ENCODE measurements at places on chromosomes 1 and 21.

- H3K27me3 ChIP-seq: no peaks in the 10 kb centered on the region
- no peak for DNase-seq
- H3K27ac ChIP-seq: no peak overlapping the region
- H3K4me3 ChIP-seq: no peak overlapping the region
- no peaks in the 10 kb centered on the region for H3K36me3 ChIP-seq
These were observed 7.9 kb upstream of the PHGDH start for GRCh38 chr1:119703666-119704450.

GRCh38 chr1:212368073-212368484 lies 46.6 kb downstream of the PACC1 start:
- H3K36me3 ChIP-seq: peaks cover 8% of the 10 kb centered on the region
- H3K27ac ChIP-seq: no peak overlapping the region
- H3K27me3 ChIP-seq: no peaks in the 10 kb centered on the region
- DNase-seq: peak; percentile 55
- no peaks in the 10 kb centered on the region for H3K4me1 ChIP-seq

DNA sequence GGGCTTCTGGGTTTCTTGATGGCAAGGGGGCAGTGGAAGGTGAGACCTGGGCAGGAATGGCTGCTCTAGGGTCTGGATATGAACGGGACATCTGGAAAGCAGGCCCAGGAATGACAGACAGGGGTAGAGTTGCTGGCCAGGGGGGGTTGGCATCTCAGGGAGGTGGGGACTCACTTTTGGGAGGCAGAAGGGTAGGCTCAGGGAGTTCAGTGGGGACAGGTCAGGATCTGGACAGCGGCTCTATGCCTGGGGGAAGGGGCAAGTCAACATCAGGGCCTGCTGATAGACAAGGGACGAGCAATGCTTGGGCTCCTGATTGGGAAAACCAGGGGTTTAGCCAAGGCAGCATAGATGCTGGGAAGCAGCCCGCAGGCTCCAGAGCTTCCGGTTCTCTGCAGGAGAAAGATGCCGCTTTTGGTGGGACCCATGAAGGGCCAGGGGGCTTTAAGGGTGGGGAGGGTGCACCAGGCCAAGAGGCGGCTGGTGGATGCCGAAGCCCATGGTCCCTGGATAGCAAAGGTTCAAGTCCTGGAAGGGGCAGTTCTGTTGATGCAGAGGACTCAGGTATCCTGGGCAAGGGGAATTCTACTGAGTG lies 21.9 kb downstream of the IGFN1 start:
- H3K36me3 ChIP-seq: no peaks in the 10 kb centered on the region
- H3K27me3 ChIP-seq: no peaks in the 10 kb centered on the region
- H3K27ac ChIP-seq: no peak overlapping the region

DNA sequence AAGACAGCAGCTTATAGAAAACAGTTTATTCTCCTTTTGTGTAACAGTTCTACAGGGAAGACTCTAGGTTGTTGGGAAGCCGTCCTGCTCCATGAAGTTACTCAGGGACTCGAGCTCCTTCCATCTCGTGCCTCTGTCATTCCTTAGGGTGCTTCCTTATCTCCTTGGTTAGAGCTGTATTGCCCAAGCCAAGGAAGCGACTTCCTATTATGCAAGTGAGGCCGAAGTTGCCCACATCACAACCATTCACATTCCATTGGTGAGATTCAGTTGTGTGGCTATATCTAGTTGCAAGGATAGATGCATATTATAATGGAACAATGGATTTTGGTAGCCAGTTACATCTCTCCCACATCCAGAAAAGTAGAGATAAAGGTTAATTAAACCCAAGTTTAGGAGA lies 9.0 kb downstream of the GSTM5 start:
- H3K27ac ChIP-seq: no peak overlapping the region
- no peaks in the 10 kb centered on the region for H3K36me3 ChIP-seq
- H3K4me1 ChIP-seq: peaks cover 20% of the 10 kb centered on the region
- no peak for DNase-seq
- no peak overlapping the region for H3K4me3 ChIP-seq

DNA sequence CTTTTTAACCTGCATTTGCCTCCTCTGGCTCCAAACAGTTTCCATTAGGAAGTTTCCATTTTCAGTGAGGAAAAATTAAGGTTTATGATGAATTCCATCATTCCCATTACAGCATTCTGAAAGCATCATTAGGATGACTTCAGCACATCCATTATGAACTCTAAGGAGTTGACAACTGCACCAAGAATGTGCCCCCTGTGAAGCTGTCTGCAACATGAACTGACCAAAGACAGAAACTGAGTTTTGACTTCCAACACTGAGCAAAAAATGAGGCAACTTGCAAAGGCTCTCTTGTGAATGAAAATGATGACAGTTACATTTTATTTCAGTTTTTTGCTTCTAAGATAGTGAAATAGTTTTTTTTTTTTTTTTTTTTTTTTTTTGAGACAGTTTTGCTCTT lies 18.3 kb upstream of the KCNE1 start:
- H3K27me3 ChIP-seq: no peaks in the 10 kb centered on the region
- no peak overlapping the region for H3K4me3 ChIP-seq
- peaks cover 47% of the 10 kb centered on the region for H3K4me1 ChIP-seq
- no peak for DNase-seq
- 0 out of 2 replicates have a peak overlapping the region, but pooled peaks have one; percentile 16 for H3K27ac ChIP-seq

- no peak overlapping the region for H3K4me3 ChIP-seq
- no peak for DNase-seq
- no peaks in the 10 kb centered on the region for H3K27me3 ChIP-seq
- no peaks in the 10 kb centered on the region for H3K36me3 ChIP-seq
- peak overlapping the region; percentile 50 for H3K27ac ChIP-seq
- H3K4me1 ChIP-seq: peaks cover 36% of the 10 kb centered on the region
These were observed 30.4 kb downstream of the ARID4B start for GRCh38 chr1:235297579-235297978.

DNA sequence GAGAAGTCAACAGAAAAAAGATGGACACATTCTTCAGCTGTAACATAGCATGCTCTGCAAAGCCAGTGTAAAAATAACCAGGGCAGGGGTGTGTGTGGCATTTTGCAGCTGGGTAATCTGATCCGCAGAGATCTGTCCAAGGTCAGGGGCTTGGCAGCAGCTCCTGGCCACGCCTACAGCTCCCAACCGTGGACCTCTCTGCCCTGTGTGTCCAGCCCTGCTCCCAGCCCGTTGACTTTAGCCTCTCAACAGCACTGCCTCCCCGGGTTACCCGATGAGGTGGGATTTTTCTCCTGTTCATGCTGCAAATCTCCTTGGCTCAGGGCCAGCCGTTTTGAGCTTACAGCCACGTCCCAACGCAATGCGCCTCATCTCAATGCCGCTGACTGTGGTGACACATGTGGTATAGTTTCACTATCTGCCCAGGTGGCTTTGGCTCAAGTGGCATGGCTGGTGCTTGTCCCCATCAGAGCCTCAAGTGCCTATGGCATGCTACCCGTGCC lies 68.1 kb downstream of the VWA5B1 start:
- DNase-seq: peak; percentile 63
- no peak overlapping the region for H3K27ac ChIP-seq
- no peaks in the 10 kb centered on the region for H3K36me3 ChIP-seq
- H3K27me3 ChIP-seq: no peaks in the 10 kb centered on the region

DNA sequence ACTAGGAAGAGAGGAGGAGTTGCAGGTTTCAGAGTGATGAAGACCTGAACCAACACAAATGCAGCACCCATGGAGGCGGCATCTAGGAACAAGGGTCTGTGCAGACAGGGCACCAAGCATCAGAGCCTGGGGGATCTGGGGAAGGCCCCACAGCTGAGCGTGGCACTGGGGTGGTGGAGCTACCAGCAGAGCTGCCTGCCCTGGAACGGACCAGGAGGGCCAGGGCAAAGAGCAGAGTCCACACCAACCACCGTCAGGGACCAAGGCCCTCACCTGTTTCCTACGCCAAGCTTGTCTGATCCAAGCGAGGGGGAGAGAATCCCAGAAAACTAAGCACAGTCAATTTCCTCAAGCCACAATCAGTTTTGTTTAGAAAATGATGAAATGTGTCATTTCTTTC lies 79.0 kb upstream of the SYT6 start:
- no peak for DNase-seq
- no peak overlapping the region for H3K27ac ChIP-seq
- H3K4me3 ChIP-seq: no peak overlapping the region
- no peaks in the 10 kb centered on the region for H3K36me3 ChIP-seq
- peaks cover 4% of the 10 kb centered on the region for H3K27me3 ChIP-seq

GRCh38 chr1:227798078-227798802 lies 17.2 kb upstream of the PRSS38 start:
- no peak overlapping the region for H3K4me3 ChIP-seq
- H3K4me1 ChIP-seq: peaks cover 17% of the 10 kb centered on the region
- no peaks in the 10 kb centered on the region for H3K36me3 ChIP-seq
- H3K27me3 ChIP-seq: no peaks in the 10 kb centered on the region

DNA sequence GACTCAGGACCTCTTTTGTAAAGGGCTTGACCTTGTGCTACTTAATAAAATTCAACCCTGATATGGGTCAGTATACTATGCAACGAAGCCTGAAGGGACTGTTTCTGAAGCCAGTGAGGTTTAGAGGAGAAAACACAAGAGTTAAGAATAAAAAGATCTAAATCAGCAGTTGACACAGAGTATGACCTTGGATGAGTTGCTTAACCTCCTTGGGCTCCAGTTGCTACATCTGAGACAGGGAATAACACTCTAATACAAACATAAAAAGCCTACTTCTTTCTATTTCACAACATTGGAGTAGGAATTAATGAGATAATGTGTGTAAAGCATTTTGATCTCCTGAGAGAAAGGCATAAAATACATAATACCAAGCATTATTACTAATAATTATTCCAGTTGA lies 882.4 kb upstream of the ADGRL2 start:
- no peaks in the 10 kb centered on the region for H3K36me3 ChIP-seq
- no peak for DNase-seq
- H3K4me1 ChIP-seq: no peaks in the 10 kb centered on the region
- H3K27ac ChIP-seq: no peak overlapping the region

- H3K4me3 ChIP-seq: no peak overlapping the region
- peaks cover 40% of the 10 kb centered on the region for H3K36me3 ChIP-seq
- DNase-seq: no peak
- no peak overlapping the region for H3K27ac ChIP-seq
These were observed 49.2 kb downstream of the KYAT3 start for GRCh38 chr1:88943241-88943640.

DNA sequence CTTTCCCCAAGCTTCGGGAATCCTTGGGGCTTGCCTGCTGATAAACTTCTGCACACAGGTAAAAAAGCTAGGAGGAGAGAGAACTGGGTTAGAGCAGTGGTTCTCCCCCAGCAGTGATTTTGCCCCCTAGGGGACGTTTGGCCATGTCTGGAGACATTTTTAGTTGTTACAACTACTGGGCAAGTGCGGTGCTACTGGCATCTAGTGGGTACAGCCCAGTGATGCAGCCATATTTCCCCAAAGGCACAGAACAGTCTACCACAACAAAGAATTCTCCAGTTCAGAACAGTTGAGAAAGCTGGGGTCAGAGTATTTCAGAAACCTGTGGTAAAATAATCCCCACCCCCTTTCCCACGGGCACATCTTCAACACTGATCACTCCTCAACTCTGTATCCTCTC lies 41.3 kb downstream of the LRRC71 start:
- no peak for DNase-seq
- H3K36me3 ChIP-seq: peaks cover 66% of the 10 kb centered on the region
- no peaks in the 10 kb centered on the region for H3K27me3 ChIP-seq
- no peak overlapping the region for H3K4me3 ChIP-seq
- H3K27ac ChIP-seq: no peak overlapping the region
- no peaks in the 10 kb centered on the region for H3K4me1 ChIP-seq

DNA sequence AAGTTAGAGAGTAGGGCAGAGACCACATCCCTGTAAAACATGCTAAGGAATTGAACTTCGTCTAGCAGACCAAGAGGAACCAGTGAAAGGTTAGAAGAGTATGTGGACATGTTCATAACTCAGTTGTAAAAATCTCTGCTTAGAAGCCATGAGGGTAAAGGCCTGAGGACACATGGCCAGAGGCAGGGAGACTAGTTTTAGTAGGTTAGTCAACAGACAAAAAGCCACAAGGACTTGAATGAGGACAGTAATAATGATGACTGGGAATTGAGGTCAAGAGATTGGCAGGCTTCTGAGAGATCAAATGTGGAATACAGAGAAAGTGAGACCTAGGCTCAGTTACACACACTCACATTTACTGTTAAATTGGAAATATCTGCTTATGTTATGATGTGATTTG lies 205.5 kb upstream of the HOOK1 start:
- H3K36me3 ChIP-seq: no peaks in the 10 kb centered on the region
- no peak overlapping the region for H3K4me3 ChIP-seq
- peaks cover 15% of the 10 kb centered on the region for H3K4me1 ChIP-seq
- no peak overlapping the region for H3K27ac ChIP-seq
- DNase-seq: no peak

DNA sequence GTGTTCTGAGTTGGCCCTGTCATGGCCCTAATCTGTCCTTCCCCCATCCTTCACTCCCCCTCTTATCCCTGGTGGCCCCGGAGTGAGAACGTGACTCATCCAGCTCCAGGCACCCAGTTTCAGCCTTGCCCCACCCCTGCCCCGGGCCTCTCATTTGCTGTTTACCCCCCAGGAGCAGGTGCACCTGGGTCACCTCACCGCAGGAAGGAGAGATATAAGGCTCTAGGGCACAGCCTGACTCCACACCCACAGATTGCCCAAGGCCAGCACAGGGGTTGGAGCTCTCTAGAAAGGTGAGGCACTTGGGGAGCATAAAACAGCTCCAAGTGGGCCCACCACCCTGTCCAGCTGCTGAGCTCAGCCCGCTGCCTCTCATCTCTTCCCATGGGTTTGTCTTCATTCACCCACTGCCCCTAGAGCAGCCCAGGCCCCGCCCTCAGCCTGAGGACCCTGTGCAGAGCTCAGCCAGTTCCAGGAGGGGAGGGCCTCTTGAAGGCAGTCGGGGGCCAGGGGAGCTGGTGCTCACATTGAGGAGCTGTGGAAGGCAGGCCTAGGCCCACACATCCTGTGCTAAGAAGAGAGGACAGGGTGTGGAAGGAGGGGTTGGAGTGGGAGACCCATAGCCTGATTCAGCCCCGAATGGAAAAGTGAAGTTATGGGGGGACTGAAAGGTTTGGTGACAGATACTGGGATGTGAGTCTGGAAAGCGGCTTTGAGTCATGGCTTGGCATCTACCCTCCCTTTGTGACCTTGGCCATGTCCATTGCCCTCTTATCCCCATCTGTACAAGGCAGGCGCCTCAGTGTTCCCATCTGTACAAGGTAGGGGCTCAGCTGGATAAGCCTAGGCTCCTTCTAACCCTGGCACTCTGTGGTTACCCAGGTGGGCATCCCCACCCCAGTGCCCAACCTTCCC lies 16.1 kb upstream of the GPR37L1 start:
- no peaks in the 10 kb centered on the region for H3K36me3 ChIP-seq
- no peak overlapping the region for H3K27ac ChIP-seq
- H3K4me1 ChIP-seq: peaks cover 19% of the 10 kb centered on the region

DNA sequence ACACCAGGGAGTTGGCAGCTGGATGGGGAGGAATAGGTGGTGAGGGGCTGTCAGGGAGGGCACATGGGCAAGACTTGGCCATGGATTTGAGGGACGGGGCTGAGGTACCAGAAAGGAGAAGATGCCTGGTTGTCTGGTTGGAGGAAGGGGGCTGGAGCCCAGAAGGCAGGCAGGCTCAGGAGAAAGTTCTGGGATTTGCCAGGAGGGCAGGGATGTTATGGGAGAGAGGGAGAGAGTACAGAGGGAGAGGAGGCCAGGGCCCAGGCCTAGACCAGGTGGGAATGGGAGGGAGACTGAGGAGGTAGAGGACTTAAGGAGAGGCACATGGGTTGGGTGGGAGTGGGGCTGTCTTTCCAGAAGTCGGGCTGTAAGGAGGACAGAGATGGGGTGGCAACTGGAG lies 4.3 kb downstream of the A3GALT2 start:
- H3K27me3 ChIP-seq: no peaks in the 10 kb centered on the region
- H3K36me3 ChIP-seq: no peaks in the 10 kb centered on the region
- H3K4me3 ChIP-seq: no peak overlapping the region
- no peak for DNase-seq
- peaks cover 31% of the 10 kb centered on the region for H3K4me1 ChIP-seq

- peak overlapping the region; percentile 85 for H3K4me3 ChIP-seq
- H3K27me3 ChIP-seq: no peaks in the 10 kb centered on the region
- no peak for DNase-seq
- peak overlapping the region; percentile 5 for H3K27ac ChIP-seq
These were observed 334 bp upstream of the SARS1 start for GRCh38 chr1:109213345-109213823.

Data from SJSA1 (cell line).